ENCODE measurements at places on chromosomes 2 and 18.

DNA sequence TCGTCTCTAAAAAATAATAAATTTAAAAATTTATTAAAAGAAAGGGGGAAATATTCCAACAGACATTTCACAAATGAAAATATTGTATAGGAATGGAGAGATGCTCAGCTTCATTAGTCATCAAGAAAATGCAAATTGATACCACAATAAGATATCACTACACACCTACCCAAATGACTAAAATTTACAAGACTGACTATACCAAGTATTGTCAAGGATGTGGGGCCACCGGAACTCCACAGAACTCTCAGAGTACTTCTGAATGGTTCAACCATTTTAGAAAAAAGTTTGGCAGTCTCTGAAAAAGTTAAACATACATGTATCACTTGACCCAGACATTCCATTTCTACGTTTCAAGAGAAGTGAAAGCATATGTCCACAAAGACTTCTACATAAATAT lies 163.4 kb downstream of the EHBP1 start:
- no peak for DNase-seq

DNA sequence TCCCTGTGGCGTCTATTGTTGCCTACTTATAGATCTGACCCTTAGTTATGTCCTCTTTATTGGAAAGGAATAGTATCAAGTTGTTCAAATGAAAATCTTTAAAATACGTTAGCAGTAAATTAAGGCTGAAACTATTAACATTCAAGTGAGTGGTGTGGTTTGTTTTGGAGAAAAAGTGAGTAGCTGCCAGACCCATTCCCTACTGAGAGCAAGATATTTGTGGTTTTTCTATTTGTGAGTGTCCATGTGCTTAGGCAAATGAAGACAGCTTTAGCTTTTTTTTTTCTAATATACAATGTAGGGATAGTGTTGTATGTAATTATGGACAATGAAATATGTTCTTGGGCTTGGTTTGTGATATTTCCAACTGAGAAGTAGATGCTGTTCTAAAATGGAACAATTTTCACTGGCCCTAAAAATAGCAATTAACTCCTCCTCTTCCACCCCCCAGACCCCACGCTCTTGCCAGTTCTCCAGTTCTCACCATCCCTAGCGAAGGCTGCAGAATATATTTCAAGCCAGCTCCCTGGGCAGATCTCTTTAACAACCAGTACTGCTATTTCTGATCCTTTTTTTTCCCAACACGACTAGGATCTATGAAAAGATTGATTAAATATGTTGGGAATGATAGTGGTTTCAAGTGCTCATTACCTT lies 83.1 kb downstream of the CCDC85A start:
- no peak for DNase-seq

- DNase-seq = no peak
Measured at GRCh38 chr2:225737556-225737955, 338.0 kb downstream of the NYAP2 start.

GRCh38 chr2:102110171-102110570 lies 32.4 kb upstream of the IL1R1 start:
- no peak for DNase-seq

DNA sequence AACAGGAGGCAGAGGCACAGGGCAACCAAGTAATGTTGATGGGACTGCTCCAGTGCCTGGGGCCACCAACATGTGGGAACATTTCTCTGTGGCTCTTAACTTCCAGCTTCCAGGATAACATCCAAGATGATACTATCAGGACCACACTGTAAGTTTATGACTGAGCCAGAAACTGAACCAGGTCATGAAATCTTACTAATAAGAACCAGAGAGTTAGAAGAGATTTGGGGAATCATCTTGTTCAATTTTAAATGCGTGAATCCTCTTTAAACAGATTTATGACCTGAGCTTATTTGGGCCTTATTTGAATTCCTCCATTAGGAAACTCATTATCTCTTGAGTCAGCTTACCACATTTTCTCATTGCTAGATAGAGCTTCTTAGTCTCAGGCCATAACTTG lies 45.0 kb downstream of the MAP2 start:
- no peak for DNase-seq

- DNase-seq = no peak
Measured at GRCh38 chr2:146004462-146004861, 1484.5 kb upstream of the ZEB2 start.

GRCh38 chr2:236366397-236366796 lies 102.2 kb upstream of the ASB18 start:
- DNase-seq = no peak

DNA sequence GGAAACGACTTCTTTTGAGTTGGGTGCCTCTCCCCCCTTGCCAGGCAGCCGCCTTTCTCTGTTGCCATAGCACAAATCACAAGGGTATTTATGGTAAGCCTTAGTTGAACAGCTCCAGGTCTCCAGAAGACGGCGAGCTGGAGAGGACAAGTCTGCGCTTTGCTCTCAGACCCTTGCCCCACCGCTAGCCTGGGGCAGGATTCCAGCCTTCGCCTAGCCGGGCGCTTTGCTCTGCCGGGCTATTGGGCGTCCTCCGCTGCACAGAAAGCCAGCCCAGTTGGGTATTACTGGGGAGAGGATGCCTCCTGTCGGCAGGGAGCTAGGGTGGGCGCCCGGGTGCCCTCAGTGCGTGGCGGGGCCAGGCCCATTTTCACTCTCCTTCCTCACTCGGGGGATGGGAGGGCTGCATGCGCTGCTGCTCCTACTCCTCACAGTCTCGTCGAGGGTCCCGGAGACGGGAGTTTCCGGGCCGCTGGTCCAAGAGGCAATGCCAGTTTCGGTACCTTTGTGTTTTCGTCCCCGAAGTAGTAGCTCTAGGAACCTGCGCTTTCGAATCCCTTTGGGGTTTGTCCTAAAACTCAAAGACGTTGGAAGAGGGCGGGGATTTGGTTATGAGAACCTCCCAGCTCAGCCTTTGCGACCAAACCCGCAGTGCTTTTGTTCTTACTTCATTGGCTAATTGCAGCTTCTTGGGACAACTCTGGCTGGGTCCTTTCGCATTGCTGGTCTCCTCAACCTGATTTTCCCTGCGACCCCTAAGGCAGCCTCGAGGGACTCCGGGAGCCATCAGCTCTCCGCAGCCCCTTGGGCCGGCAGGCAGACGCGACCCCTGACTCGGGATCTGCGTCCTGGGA lies 3.6 kb upstream of the DLX2 start:
- no peak for DNase-seq

DNA sequence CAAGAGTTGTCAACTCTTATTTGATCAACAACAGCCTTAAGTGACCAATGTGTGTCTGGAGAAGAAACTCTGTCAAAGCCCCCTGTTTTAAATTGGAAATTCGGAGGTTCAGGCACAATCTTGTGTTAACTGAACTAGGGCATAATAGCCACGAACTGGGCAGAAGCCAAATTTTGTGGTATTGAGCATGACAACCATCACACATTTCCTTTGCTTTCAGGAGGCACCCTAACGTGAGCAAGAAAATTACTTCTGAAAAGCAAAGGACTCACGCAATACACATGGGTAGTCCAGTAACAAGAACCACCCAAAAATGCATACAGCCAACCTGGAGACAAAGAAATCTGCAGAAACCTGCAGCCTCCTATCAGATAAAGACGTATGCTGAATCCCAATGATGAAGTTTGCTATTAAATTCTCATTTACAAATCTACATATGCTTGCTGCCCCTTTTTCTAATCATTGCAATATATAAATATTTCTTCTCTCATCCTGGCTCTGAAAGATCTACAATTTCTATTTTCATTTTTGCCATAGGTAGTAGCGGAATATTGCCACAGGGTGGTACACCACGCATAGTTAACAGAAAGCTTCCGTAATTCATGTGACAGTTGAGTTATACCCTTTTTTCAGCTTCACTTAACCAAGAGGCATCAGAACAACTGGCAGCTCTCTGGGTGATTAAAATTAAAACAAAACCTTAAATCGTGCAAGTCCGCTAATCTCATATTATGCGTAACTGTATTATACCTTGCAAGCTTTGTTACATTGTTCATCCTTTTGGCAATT lies 495.8 kb downstream of the NRXN1 start:
- DNase-seq = no peak

- no peak for DNase-seq
Measured at GRCh38 chr2:134578316-134578715, 140.5 kb downstream of the TMEM163 start.

DNA sequence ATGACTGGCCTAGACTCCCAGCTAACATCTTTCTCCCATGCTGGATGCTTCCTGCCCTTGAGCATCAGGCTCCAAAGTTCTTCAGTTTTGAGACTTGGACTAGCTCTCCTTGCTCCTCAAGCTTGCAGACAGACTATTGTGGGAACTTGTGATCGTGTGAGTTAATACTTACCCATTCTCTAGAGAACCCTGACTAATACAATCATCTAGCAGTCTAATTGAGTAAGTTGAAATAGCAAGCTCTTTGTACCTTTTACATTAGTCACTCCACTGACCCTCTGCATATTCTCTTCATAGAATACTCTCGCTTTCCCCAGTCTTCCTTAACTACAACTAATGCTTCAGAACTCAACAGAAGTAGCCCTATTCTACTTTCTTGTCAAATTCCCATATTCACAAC lies 434.6 kb upstream of the NXPH2 start:
- no peak for DNase-seq
